ENCODE measurements at places on chromosomes 12 and 14. TPM values are rescaled to one million over a fixed set of nuclear protein-coding genes. Genes with fewer than 3 reads are reported as not detected.

The PLEKHG7 gene
- 0.05 TPM for polyA plus RNA-seq

The CPNE6 gene
- polyA plus RNA-seq = not detected

The LRRK2 gene
- polyA plus RNA-seq = 2.6 TPM

The GLT8D2 gene
- 119 TPM for polyA plus RNA-seq

The KRT2 gene
- not detected for polyA plus RNA-seq

The CYP27B1 gene
- 0.22 TPM for polyA plus RNA-seq

The FOS gene
- polyA plus RNA-seq = 55.8 TPM

The TMEM52B gene
- 8.3 TPM for polyA plus RNA-seq

The GTF2H3 gene
- polyA plus RNA-seq = 55.1 TPM

The TCL1B gene
- not detected for polyA plus RNA-seq
